ENCODE measurements at places on chromosomes 7 and 10.

DNA sequence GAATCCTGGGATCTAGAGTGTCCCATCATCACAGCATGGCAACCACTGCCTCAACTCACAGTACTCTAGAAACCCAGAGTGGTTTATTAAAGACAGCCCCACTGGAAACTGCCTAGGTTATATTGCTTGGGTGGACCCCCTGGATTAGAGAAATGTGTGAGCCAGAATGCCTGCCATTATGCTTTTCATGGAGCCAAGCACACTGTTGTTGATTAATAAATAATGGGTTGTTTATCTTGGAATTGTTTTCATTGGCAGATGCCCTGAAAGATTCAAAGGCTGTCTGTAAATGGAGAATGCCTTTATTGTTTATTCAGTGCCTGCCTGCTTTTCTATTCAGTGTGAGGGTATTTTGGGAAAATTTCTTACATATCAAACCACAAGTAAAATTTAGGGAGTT, 52.1 kb downstream of the GNAI1 start:
- no peak for DNase-seq

- DNase-seq = no peak
These were observed 44.9 kb upstream of the CNPY1 start for GRCh38 chr7:155591055-155591775.

GRCh38 chr7:2619116-2619515, 12.7 kb upstream of the TTYH3 start:
- peak; percentile 73 for DNase-seq

DNA sequence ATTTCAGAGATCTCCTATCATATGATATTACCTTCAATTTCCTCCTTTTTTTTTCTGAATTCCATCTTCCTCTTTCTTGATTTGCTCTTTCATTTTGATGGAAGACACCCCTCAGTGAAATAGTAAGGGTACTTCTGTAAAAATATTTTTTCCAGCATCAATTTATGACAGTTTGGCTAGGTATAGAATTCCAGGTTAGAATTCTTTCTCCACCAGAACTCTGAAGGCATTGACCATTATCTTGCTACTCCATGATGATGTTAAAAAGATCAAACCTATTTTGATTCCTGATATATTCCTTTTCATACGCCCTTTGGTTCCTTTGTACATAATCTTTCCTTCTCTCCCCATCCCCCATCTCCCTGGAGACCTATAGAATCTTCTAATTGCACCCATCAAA, 48.4 kb downstream of the MTPAP start:
- no peak for DNase-seq

GRCh38 chr7:24069751-24070150, 214.2 kb upstream of the NPY start:
- DNase-seq = no peak

DNA sequence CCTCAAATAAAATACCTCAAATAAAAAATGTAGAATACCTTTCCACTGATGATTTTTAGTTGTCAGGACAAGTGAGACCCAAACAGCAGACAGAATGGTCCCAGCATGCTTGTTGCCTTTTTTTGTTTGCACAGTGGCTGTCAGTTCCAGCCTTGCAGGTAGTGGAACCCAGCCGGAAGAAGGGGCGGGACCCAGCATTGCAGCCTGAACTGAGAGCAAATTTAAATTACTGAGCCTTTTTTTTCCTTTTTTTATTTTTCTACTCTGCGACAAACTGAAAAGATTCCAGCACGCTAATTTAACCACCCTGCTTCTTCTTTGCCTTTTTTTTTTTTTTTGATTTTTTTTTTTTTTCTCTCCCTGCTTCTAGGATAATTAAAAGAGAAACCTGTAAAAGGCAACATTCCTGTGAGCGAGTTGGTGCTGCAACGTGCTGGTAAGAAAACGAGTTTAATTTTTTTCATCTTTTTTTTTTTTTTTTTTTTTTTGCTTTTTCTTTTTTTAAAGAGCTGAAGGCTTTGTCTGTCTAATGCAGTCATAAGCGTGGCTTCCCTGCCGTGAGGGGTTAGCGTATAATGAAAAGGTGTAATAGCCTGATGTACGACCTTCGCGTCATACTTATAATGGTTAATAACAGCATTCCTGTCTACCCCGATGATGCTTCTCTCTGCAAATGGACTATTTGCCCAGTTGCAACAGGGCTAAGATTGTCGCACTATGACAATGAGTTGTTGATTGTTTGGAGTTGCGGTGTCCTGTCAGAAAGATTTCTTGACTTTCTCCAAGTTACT, 555.3 kb upstream of the CELF2 start:
- DNase-seq = no peak

GRCh38 chr10:67519434-67519833, 176.6 kb downstream of the CTNNA3 start:
- no peak for DNase-seq

- no peak for DNase-seq
These were observed 21.0 kb downstream of the XRCC2 start for GRCh38 chr7:152654971-152655370.

- no peak for DNase-seq
These were observed 199.4 kb downstream of the ARHGAP21 start for GRCh38 chr10:24524314-24524713.

DNA sequence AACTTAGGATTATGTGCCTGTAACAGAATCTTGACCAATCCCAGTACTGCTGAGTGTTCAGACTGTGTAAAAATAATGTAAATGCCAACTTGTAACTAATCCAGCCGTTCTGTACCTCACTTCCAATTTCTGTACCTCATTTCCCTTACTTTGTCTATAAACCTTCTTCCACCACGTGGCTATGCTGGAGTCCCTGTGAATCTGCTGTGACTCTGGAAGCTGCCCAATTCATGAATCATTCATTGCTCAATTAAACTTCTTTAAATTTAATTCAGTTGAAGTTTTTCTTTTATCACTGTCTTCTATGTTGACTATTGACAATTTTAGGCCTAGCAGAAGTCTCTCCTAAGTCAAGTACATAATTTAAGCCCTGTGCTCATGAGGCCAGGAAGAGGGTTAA, 215.3 kb upstream of the RHOBTB1 start:
- peak; percentile 51 for DNase-seq

DNA sequence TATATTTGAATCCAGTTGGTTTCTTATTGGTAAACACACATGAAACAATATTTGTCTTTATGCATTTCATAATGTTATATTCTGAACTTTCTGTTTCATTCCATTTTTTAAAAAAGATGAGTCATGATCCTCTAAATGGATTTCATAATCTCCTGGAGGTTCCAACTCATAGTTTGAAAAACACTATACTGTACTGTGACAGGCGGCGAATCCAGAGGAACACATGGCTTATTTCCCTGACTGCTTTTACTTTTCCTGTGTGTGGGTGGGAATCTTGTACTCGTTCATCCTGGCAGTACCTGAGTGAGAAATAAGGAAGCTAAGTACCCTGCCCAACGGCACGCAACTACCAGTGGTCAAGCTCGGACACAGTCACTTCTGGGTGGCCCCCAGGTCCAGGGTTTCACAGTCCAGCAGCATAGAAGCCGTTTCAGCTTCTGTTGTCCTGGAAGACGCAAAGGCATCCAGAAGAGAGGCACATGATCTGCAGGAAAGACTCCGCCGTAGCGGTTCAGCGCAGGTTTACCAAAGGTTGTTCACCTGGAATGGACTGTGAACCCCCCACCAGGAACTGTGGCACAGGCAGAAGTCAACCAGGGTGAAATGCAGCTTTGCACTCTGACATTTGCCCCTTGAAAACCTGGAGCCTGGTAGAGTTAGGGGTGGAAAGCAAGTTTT, 117.7 kb downstream of the CCNY start:
- DNase-seq = peak; percentile 52

DNA sequence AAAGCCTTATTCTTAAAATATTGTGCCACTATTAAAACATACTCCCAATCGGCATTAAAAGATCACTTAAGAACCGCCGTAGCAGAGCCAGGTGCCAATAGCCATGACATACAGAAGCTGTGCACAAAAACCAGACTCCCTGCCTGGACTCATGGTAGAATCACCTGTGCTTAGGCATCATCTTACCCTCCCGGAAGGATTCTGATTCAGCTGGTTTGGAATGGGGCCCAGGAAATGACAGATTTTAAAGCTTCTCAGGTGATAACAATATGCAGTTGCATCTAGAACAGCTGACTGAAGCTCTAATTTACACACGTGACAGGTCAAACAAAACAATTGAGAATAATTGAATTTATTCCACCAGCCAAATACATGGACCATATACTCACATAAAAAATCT, 10.7 kb downstream of the A1CF start:
- no peak for DNase-seq

DNA sequence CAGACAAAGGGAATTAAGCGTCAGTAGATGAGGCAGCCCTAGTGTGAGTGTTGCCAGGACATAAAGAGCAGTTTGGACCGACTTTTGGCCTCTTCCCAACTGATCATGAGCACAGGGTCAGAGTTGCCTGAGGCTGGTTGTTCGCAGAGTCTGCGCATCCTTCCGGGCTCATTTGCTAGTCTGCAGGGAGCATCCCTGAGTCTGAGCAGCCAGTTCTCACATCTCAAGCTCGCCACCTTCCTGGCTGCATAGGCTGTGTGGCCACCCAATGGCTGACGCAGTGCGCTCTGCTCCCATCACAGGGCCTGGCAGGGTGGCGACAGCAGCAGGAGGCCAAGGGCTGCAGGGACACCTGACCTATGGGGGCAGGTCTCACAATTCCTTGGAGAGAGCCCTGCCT, 5.0 kb downstream of the GAD2 start:
- no peak for DNase-seq

GRCh38 chr7:51222916-51223315, 93.7 kb downstream of the COBL start:
- no peak for DNase-seq

- DNase-seq = peak; percentile 60
These were observed 25.4 kb upstream of the ELN start for GRCh38 chr7:74002474-74003017.

DNA sequence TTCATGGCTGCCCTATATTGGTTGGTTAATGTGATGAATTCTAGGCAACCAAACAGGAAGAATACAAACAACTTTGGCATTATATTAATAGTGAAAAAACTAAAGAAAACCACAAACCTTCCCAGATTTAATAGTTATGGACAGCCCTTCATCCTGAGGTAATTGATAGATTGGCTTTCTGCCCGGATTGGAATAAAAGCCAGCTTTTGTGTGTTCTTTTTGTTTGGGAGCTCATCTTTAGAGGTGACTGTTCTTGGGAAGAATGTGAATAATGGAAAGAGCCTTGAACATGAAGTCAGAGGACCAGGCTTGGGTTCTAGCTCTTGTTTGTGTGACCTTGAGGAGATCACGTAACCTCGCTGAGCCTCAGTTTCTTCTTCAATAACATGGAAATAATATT, 92.3 kb downstream of the VTI1A start:
- DNase-seq = peak; percentile 57

GRCh38 chr10:119786117-119786769, 60.4 kb downstream of the INPP5F start:
- peak; percentile 59 for DNase-seq

GRCh38 chr10:71157435-71157834, 54.9 kb upstream of the UNC5B start:
- DNase-seq = no peak

- DNase-seq = peak; percentile 82
These were observed 14.4 kb downstream of the CDC14C start for GRCh38 chr7:48938539-48939295.

DNA sequence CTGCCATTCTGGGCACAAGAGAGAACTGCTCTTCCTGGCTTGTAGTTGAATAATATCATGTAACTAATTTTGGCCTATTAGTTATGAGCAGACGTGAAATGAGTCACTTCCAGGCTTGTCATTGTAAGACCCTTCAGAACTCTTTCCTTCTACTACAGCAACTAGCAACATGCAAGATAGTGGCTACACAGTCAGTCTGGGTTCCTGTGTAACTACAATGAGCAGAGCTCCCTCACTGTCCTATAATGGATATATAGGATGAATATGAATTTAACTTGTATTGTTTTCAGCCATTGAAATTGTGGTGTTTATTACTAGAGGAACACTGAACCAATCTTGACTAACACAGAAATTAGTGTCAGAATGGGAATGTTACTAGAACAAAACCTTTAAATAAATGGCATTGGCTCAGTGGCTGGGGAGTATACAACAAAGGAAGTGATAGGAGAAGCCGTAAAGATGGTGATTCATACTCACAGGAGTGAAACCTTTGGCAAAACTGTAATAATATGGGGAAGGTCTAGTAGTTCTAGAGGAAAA, 2.9 kb upstream of the MTPN start:
- DNase-seq = peak; percentile 71

GRCh38 chr10:86172301-86172700, 194.3 kb downstream of the GRID1 start:
- no peak for DNase-seq

DNA sequence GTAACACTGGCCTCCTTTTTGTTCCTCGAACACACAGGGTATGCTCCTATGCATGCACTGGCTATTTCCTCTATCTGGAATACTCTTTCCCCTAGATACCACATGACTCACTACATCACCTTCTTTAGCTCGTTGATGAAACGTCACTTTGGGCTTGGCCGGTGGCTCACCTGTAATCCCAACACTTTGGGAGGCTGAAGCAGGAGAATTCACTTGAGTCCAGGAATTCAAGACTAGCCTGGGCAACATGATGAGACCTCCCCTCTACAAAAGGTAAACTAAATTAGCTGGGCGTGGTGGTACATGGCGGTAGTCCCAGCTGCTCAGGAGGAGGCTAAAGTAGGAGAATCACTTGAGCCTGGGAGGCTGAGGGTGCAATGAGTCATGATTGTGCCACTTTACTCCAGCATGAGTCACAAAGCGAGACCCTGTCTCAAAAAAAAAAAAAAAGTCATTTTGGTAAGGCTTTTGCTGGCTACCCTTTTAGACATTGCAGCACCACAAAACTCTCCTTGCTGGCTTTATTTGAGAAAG, 14.5 kb downstream of the ANKIB1 start:
- peak; percentile 27 for DNase-seq

GRCh38 chr10:60162631-60163030, 227.0 kb downstream of the ANK3 start:
- DNase-seq = no peak

DNA sequence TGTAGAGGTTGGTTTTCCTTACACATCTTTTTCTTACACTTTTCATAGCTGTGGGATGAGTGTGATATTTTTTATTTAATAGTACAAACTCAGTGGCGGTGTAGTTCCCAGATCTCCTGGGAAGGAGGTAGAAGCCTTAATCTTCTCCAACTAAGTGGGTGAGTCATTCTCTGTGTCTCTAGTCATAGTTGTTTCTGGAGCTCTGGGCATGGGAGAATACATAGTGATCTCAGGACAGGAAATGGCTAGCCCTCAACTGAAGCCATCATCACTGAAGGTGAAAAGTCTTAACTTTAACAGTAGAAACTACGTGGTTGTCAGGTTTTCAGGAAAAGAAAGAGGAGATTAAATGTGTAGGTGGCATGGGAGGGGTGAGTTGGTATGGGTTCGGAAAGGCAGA, 319.4 kb upstream of the FZD8 start:
- peak; percentile 48 for DNase-seq

- peak; percentile 42 for DNase-seq
These were observed 636.2 kb upstream of the IGFBP3 start for GRCh38 chr7:46557295-46557711.

- no peak for DNase-seq
These were observed 30.1 kb downstream of the DENND11 start for GRCh38 chr7:141671705-141672496.
